ENCODE measurements at places on chromosomes 2 and 18.

DNA sequence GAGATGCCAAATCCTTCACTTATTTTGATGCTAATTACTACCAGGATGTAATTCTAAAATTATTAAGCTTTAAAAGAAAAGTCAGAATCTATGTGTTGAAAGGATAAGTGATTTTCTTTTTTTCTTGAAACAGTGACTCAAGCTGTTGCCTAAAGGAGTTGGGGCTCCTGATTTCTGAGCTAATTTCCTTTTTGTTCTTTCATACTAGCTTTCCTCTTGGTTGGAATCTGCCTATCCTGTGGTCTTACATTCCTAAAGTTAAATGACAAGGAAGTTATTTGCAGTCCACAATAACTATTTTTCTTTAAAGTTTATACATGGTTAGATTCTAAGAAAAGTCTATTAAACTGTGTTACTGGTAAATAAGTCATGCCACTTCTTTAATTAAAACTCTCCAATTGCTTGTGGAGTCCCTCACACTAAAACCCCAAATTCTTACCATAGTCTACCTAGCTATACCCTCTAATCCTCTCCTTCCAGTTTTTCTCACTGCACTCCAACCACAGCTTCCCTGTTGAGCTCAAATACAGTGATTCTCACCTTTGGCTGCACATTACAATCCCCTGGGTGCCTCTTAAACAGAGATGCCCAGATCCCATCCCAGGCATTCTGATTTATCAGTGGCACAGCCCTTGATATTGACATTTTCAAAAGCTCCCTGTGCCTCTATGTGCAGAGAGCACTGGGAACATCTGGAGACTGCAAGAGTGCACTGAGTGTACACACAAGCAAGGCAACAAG lies 63.3 kb upstream of the EFEMP1 start:
- DNase-seq = no peak

DNA sequence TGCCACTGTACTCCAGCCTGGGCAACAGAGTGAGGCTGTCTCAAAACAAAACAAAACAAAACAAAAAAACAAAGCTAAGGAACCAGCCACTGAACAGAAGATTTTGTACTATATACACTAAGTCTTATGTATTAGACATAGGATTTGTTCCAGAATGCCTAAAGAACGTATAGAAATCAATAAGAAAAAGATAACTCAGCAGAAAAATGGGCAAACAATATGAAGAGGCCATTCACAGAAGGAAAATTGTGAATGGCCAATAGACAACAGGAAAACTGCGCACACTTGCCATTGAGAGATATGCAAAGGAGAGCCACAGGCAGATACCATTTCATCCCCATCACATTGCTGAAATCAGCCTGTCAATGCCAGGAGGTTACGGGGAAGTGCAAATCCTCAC lies 14.9 kb upstream of the UBE2F start:
- no peak for DNase-seq

DNA sequence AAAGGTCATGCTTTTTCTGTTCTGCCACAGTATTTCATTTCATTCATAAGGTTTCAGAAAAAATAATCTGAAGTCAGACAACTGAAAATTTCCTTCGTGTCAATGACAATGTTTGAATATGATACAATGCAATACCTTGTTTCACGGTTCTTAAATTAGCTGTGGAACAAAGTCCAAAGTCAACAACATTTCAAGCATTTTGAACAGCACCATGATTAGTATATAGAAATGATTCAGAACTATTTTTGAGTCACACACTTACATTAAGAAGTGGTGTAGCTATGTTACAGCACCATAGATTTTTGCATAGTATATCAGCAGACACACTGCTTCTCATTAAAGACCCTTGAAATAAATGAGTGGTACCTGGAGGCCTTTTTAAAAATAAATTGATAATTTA lies 178.3 kb upstream of the DSEL start:
- no peak for DNase-seq

- DNase-seq = no peak
Measured at GRCh38 chr2:71634567-71634966, 181.2 kb downstream of the DYSF start.

DNA sequence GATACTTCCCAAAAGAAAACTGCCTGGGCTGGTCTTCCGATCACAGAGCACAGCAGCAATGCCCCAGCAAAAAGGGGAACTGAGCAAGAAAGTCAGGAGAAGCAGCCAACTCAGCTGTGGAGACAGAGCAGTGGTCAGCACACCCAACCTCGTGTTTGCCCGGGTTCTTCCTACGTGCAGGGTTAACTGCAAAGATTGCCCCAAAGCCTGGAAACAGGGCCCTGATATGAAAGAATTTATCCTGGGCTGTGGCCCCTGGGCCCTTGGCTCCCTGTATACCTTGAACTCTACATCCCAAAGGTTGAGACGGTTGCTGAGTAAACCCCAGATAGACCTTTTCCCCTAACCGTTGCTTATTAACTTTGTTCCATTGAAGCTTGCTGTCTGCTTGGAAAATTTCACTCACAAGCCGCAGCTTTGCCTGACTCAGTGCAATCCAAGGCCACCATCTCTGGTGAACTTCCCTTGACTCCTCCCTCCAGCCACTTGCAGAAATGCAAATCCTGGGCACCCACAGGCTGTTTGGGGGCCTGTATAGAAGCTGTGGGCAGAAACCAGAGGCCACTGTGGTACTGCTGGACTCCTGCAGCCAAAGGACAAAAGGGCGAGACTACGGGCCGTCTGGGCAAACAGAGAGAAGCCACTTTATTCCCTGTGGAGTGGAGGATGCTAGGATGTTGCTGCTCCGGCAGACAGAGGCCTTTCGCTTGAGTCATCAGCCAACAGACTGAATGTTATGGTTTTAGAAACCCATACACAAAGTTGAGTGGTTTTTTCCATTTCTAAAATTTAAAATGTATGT lies 18.2 kb downstream of the NRP2 start:
- DNase-seq = peak; percentile 52

- DNase-seq = no peak
Measured at GRCh38 chr2:76413436-76413835, 702.7 kb upstream of the GCFC2 start.

DNA sequence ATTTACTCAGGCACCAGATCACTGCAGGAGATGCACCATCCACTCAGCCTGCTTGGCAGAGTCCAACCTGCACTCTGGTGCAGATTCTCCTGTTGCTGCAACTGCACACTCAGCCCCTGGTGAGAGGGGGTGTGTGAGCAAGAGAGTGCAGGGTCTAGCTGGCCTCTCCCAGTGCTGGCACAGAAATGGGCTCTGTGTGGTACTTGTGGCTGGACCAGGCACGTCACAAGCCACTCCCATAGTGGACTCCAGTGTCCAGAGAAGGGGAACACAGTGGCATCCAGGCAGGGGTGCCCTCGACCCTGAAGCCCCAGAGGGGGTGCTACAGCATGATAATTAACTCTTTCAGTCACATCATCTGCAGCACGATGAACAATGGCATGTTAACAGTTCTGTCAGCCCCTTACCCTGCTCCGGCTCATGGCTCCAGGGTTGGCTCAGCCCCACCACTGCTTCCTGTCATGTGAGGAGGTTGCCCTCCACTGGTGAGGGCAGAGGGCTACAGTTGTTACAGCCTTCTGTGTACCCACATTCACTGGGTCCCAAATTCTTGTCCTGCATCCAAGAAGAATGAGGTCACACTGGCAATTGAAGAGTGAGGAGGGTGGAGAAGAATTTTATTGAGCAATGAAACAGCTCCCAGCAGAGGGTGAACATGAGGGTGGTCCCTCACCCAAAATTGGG lies 135.7 kb downstream of the EVA1A start:
- no peak for DNase-seq

DNA sequence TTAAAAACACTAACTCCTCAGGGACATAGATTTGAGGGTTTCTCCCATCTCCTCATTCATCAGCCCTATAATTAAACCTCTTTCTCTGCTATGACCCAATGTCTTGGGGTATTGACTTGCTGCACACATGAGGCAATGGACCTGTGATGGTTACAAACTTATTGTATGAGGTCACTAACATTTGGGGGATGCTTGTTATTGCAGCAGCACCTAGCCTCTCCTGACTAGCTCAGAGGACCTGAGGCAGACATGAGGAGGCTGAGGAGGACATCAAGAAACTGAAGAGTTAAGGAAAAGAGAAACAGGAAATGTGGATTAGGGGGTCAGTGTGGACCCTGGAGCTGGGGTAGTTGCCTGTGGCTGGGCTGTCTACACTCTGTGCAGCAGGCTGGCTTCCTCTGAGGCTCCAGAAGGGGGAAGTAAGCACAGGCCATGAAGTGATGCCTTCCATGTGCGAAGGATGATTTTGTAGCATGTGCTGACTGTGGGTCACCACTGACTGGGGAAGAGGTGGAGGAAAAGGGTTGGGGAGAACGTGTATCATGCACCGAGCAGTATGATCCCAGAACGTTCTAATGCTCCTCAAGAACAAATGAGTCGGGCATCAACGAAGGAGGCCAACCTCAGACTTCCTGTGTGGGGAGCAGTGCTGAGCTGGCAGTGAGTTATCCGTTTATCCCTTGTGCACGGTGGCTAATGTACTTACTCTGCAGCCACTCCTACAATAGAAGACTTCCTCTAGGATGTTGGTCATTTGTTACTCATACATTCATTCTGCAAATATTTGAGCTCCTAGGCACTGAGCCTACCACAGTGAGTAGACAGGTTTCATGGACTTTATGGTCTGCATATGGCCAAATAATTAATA lies 42.1 kb upstream of the RFX8 start:
- DNase-seq = peak; percentile 73

DNA sequence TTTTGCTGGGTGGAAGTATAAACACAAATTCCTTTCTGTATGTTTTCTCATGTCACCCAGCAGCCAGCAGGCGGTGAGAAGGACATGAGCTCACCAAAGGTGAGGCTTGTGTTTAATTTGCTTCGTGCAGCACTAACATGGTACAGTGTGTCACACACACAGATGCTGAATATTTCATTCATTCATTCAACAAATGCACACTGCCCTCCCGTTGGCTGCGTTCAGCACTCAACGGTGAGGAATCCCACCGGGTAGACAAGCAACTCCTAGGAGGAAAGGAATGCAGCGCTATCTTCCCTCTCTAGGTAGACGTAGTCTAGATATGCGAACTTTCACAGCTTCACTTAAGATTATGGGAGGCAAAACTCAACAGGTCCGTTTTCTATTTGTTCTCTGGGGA lies 85.1 kb downstream of the LONRF2 start:
- no peak for DNase-seq

DNA sequence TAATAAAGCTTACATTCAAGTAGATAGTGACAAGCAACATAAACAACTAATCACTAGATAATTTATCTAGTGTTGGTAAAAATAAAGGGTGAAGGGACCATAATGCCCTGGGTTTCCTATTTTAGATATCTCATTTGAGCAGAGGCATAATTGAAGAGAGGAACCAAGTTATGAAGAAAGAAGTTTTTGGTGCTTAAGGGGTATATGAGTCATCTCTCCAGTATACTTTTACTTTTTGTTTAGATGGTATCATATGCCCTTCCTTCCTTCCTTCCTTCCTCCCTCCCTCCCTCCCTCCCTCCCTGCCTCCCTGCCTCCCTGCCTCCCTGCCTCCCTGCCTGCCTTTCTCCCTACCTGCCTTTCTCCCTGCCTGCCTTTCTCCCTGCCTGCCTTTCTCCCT lies 1053.5 kb upstream of the CELF4 start:
- no peak for DNase-seq

- no peak for DNase-seq
Measured at GRCh38 chr2:60095903-60096302, 457.6 kb downstream of the BCL11A start.

GRCh38 chr18:27042177-27042576 lies 142.9 kb downstream of the CHST9 start:
- no peak for DNase-seq

DNA sequence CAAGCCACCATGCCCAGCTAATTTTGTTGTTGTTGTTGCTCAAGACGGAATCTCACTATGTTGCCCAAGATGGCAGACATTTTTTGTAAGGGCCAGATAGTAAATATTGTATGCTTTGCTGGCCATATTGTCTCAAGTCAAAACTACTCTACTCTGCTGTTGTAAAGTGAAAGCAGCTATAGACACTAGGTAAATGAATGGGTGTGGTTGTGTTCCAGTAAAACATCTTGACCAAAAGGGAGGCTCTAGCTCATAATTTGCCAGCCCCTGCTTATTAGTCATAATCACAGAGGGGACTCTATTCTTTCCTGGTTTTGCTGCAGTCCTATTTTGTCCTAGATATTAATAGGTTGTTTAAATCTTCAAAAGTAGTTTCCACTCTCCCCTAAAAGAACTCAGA lies 24.5 kb downstream of the MAPRE3 start:
- DNase-seq = no peak

DNA sequence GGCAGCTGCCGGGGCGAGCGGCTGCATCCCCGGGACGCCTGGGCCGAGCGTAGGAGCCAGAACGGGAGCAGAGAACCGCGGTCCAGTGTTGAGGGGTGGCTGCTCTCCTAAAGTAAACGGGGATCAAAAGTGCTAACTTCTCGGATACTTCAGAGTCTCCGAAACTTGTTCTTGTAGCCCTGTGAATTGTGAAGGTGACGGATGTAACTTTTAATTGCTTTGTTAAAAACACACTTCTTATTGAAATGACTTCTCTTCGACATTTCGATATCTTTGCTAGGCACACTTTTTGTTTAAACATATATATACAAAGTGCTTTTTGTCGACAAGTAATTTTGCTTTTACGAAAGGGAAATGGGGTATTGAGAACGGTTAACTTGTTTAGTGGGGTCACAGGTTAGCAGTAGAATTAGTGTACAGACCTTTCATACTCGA lies 540 bp downstream of the ATP9B start:
- DNase-seq = peak; percentile 0

DNA sequence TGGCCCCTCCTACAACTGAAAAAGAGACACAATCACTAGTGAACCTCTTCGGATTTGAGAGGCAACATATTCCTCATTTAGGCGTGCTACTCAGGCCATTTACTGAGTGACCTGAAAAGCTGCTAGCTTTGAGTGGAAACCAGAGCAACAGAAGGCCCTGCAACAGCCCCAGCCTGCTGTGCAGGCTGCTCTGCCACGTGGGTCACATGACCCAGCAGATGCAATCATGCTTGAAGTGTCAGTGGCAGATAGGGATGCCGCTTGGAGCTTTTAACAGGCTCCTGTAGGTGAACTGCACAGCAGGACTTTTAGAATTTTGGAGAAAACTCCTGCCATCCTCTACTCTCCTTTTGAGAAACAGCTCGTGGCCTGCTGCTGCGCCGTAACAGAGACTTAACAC lies 578.6 kb upstream of the RAB6C start:
- DNase-seq = no peak

Data from fibroblast of skin of left biceps (primary cell).